ENCODE measurements at places on chromosomes 4 and X.

GRCh38 chrX:18668071-18668835, 3.7 kb downstream of the RS1 start:
- no peak for DNase-seq

DNA sequence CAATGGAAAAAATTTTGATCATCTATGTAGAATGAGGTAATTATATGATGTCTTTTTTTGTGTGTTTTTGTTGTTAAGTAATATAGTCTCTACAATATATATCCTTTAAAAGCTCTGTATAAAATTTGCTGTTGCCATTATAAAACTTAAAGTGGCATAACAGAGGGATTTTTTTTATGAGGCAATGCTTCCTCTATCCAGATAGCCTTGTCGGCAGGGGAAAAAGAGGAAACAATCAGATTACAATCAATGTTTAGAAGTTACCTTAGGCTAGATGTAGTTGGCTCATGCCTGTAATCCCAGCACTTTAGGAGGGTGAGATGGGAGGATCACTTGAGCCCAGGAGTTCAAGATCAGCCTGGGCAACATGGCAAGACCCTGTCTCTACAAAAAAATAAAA, 86.8 kb downstream of the DIAPH2 start:
- DNase-seq: no peak

DNA sequence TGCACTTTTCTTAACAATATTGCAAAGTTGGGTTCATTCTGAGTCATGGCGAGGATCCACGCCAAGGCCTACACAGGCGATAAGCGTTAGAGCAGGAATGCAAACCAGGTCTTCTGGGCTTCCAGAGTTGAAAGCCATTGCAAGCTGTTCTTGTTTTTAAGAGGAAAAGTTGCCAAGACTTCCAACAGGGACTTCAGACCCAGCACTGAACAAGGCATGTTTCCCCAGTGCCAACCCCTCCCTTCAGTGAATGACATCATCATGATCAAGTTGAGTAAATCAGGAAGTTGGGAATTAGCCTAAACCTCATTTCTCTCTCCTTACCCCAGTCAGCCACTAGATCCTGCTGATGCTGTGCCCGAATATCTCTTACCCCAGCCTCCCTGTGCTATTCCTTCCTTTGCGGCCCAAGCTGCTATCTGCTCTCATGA, 355.1 kb downstream of the HS3ST1 start:
- peak; percentile 21 for DNase-seq

- peak; percentile 4 for DNase-seq
Observed at GRCh38 chr4:78517050-78517652, 34.4 kb upstream of the ANXA3 start.

DNA sequence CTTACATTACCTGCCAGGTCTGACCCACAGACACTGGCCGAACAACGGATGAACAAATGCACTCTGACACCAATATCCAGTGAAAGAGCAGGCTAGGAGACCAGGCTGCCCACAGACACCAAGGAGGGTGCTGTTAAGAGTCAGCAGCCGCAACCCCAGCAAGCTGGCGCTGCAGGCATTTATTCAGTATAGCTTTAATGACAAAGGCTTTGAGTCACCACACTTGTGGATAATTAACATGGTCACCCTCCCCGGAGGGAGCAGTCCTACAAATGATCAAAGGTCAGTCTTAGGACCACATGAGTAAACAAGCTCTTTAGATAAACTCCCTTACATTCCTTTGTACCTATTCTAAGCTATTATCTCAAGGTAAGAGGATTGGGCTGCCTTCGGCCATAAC, 368.5 kb upstream of the GRID2 start:
- DNase-seq: no peak

GRCh38 chr4:89514811-89515210, 207.2 kb upstream of the GPRIN3 start:
- DNase-seq: no peak

- DNase-seq: peak; percentile 19
Observed at GRCh38 chr4:73608689-73609594, 11.3 kb downstream of the RASSF6 start.

DNA sequence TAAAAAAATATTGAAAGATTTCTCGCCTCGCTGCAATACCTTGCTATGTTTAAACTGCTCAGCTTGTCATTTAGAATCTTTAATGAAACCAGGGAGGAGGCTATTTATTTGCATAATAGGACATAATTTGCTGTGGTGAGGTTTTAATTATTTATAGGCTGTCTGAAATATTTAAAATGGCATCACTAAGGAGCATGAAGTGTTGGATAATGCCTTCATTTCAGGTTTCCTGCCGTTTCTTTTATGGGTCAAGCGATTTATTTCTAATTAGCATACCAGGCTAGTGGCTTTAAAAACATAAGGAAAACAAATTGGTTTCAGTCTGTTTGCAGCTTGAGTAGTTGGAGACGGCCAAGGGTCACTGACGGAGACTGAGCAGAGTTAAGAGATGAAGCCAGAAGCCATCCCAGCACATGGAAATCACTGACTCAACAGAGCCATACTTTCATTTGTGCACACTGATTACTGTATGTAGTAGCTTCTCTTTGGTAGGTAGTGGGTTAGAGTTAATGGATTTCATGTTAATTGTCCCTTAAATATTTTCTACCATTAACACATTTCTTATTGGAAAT, 1962.4 kb upstream of the TENM3 start:
- no peak for DNase-seq

GRCh38 chr4:74440356-74440755, 4.6 kb upstream of the AREG start:
- no peak for DNase-seq

DNA sequence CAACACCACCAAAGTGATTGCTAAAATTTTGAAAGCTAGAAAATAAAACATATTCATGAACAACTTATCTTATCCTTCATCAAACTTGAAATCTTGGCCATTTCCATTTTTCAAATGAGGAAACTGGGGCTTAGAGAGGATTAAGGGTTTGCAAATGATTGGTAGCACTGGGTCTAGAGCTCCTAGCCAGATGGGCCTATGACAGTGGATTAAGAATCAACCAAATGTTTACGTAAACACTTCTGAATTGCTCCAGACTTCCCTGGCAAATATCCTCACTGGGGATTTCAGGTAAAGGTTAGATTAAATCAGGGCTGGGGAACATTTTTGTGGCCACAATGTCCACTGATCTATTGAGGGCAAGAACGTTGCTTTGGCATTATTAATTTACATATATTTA, 241.2 kb downstream of the ANK2 start:
- DNase-seq: no peak
